AG04450 (cell line): ENCODE measurements at places on chromosomes 7 and 10.

- DNase-seq: no peak
Measured at GRCh38 chr7:77995717-77996116, 197.1 kb downstream of the PHTF2 start.

DNA sequence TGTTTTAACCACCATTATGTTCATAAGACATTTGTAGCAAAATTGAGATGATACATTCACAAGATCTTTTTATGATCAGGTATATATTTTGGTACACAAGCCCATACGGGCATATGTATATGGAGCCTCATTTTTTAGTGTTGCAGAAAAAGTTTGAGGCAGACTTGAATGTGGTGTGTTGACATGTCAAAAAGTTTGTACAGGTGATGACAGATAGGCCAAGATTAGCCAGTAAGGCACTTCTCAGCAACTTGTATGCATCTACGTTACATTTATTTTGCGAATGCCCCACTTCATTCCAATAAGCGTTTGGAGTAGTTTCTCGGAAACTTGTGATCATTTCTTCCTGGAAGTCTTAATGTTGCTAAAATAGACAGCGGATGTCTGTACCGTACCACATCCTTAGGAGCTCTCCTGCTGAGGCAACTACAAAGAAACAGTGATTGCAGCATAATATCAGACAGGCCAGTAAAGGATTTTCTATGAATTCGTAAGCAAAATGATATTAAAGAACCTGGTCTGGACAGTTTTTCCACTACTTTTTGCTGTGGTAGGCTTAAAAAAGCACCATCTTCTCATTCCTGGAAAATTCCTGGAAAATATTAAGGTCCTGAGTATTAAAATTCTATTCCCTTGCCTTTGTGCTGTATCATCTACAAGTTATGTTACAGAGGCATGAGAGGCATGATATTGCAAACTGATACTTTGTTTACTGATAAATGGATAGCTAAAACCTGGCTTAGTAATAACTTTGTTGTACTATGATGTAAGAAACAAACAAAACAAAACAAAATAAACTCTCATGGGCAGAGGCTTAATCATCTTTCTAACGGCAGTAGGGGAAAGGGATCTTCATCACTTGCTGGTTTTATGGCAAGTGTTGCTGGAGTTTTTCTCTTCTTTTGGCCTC lies 153.6 kb downstream of the HDAC9 start:
- no peak for DNase-seq

DNA sequence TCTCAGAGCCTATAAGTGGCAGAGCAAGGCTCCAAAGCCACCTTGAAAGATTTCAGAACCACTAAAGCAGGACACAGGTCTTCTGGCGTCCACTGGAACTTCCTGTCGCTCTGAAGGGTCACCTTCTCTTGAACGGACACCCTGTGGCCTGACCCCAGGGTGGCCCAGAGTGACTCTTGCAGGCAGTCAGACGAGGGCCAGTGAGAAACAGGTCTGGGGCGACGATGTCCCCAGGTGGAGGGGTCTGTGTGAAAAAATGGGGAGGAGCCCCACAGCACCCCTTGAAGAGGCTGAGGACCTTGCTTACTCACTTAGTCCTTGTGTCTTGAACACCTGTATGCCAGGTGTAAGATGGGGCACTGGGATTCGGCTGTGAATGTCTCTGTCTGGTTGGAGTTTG lies 946 bp upstream of the RASGEF1A start:
- DNase-seq: no peak

DNA sequence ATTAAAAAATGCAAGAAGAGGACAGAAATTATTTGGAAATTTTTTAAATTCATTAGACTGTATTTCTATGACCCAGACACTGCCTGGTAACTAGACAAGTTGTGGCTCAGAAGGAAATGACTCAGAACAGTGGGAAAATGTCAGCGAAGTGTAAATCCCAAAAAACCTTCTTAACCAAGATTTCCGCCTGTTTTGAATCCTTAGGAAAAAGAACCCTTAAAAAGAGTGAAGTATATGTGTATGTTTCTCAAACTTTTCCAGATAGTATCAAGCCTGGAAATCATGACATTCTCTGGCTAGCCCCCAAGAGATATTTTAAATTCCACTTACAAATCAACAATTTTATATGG lies 42.7 kb upstream of the PLXNA4 start:
- DNase-seq: no peak

GRCh38 chr7:20793248-20793647 lies 6.6 kb upstream of the SP8 start:
- no peak for DNase-seq

GRCh38 chr10:21171197-21171935 lies 274.3 kb upstream of the NEBL start:
- no peak for DNase-seq

- DNase-seq: no peak
Measured at GRCh38 chr7:158325530-158326381, 261.9 kb downstream of the PTPRN2 start.

DNA sequence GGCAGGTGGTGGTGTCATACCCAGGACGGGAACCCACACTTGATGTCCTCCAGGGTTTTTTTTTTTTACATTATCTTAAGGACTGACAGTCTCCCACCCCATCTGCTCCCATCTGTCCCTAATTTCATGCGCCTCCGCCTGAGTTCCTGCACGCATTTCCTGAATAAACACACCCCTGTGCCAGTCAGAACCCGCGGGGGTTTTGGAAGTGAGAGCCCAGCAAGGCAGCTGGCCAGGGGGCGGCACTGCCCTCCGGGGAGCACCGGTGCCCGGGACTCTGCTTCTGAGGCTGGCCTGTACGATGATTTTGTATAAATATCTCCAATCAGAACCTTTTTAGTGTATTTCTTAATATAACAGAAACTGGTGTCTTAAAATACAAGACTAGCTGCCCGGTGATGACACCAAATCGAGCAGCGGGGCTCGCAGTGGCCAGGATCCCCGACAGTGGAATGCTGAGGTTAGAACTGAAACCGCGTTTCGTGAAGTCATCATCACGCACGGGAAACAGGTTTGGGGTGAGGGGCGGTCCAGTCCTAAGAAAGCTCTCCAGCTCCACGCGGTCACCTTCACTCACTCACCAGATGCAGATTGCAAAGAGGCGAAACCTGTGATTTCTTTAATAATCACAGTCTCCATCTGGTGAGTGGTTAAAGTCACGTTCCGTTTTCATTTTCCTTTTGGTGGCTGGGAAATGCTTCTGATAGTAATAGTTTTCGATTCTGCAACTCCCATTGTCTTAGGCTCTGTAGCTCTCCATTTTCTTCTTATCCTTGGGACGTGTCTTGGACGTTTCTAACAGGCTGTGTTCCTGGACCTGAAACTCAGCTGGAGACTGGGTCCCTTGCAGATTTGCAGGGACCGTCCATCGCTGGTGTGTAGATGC lies 19.7 kb downstream of the BNIP3 start:
- DNase-seq: no peak

GRCh38 chr7:38905056-38905759 lies 3.8 kb downstream of the VPS41 start:
- DNase-seq: no peak

DNA sequence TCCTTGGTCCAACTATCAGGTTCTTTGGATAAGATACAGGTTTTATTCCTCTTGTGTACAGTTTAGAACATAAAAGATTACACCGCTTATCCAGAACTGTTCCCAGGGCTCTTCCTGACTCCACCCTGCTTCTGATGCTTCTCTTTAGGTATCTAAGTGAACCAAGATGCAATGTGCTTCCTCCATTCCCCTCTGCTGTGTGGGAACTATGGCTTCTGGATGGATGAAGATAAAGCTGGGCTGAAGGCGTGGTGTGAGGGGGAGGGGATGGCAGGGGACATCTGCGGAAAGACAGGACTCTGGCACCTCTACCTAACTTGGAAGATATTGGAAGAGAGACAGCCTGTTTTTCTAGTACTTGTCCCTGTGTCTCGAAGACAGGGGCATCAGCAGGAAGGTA lies 209.9 kb upstream of the TBX20 start:
- DNase-seq: no peak

DNA sequence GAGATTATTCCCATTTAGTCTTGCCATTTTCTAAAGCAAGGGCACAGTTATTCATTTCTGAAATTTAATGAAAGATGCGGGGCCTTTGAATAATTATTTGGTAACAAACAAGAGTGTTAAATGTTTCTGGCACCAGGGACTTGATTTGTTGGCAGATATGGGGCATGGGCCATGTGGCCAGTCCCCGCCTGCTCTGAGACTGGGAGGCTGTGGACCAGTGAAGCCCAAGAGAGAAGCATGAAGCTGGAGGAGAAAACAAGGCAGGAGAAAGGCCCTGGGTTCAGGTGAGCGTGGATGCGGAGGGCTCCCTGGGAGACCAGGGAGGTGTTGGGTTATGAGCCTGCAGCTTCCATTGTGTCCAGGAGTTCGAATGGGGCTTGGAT lies 378.5 kb downstream of the TCERG1L start:
- DNase-seq: no peak
